Ovary (tissue), 10 donors: ENCODE measurements at places on chromosomes 7 and 10. TPM values are rescaled to one million over a fixed set of nuclear protein-coding genes. Genes with fewer than 3 reads are reported as not detected.

CUBN gene
- total RNA-seq: 3.5 TPM

DNA sequence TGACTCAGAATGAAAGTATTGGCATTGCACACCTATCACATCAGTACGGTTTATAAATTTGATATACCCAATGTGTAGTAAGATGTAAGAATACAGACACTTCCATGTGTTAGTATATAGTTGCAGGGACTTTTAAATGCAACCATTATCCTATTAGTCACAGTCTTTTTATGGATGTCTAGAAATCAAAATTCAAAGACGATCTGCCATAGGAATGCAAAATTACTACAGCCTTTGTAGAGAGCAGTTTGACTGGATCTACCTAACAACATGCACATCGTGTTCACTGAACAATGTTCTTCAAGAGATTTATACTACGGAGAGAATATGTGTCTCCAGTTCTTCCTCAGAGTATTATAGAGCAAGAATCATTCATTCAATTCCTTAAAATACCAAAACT, 317.3 kb upstream of the HGF start:
- no peaks in the 10 kb centered on the region for H3K27me3 ChIP-seq
- no peaks in the 10 kb centered on the region for H3K36me3 ChIP-seq
- no peak for DNase-seq

GRCh38 chr7:94374721-94375566, 19.8 kb upstream of the COL1A2 start:
- no peaks in the 10 kb centered on the region for H3K27me3 ChIP-seq
- H3K4me1 ChIP-seq: peaks cover 20% of the 10 kb centered on the region
- no peaks in the 10 kb centered on the region for H3K36me3 ChIP-seq
- peak; percentile 61 for DNase-seq
- no peak overlapping the region for H3K4me3 ChIP-seq

DNA sequence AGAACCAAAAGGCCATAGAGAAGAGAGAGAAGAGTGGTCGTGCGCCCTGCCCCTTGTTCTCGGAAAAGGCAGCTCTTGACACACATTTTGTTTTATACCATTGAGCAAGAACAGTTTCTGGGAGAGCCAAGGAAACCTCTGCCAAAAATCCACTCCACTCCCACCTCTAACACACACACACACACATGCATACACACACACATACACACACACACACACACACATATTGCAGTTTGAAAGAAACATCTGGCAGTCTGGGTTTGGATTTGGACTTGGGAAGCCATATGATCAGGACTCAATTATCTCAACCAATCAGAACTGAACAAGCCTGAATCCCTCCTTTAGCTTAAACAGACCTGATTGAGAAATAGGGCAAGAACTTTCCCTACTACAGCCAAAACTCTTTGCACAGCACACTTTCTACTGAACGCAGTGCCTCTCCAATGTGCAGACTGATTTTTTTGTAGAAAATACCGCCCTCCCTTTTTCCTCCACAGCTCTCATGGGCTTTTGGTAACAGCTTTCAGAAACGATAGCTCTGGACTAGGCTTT, 484.0 kb upstream of the ZWINT start:
- no peak overlapping the region for H3K27ac ChIP-seq
- no peak for DNase-seq
- no peak overlapping the region for H3K4me3 ChIP-seq
- H3K36me3 ChIP-seq: no peaks in the 10 kb centered on the region
- H3K27me3 ChIP-seq: no peaks in the 10 kb centered on the region

GPR26 gene
- not detected for total RNA-seq

SEC61A2 gene
- 10.6 TPM for total RNA-seq

DNA sequence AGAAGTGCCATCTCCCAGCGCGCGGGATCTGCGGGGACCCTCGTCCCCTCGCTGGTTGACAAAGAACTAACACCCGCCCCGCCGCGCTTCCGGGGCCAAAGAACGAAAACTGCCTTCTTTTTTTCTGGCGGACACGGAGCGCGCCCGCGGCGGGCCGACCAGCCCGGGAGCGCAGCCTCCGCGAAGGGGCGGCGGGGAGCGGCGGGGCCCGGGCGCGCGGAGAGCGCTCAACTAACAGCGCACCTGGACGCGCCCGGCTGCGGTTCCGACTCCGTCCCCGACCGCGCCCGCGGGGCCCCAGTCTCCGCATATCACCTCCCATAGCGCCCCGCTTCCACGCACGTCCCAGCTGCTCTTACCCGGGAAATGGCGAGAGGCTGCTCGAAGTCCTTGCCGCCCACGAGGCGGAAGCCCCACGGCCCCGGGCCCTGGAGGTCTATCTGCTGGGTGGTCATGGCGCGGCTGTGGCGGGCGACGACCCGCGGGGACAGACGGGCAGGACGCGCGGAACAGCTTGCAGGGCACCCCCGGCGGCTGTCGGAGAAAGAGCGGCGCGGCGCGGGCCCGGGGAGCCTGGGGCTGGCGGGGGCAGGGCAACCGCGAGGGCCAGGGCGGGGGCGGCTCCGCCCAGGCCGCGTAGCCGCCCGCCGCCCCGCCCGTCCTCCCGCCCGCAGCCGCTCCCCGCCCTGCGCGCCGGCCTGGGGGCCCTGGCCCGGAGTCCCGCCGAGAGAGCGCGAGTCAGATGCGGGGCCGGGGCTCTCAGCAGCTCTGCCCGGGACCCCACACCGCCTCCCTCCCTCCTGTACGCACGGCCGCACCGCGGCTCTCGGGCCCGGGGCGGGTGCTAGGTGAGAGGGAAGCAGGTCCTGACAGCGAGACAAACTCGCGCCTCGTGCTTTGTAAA, at the start of gene PDLIM1:
Gene PDLIM1 (minus strand): TSS at position 543 of the 904 bp plus-strand sequence. CDS start 88 bp downstream, at position 455.
- DNase-seq: peak; percentile 42
- H3K36me3 ChIP-seq: no peaks in the 10 kb centered on the region
- peak within 1 kb of the TSS; percentile 89 for H3K4me3 ChIP-seq
- H3K4me1 ChIP-seq: no peaks in the 10 kb centered on the region

CHN2 gene
- total RNA-seq: 19.7 TPM

GRCh38 chr7:44276571-44277221, 48.7 kb downstream of the CAMK2B start:
- H3K36me3 ChIP-seq: no peaks in the 10 kb centered on the region
- H3K4me3 ChIP-seq: no peak overlapping the region
- H3K27me3 ChIP-seq: no peaks in the 10 kb centered on the region
- H3K27ac ChIP-seq: no peak overlapping the region
- H3K4me1 ChIP-seq: no peaks in the 10 kb centered on the region

- H3K27me3 ChIP-seq: no peaks in the 10 kb centered on the region
- H3K27ac ChIP-seq: no peak overlapping the region
- no peaks in the 10 kb centered on the region for H3K36me3 ChIP-seq
Measured at GRCh38 chr10:60970526-60970925, 26.5 kb upstream of the RHOBTB1 start.

ADK gene
- total RNA-seq: 18.4 TPM

DOCK1 gene
- 55.2 TPM for total RNA-seq

DNA sequence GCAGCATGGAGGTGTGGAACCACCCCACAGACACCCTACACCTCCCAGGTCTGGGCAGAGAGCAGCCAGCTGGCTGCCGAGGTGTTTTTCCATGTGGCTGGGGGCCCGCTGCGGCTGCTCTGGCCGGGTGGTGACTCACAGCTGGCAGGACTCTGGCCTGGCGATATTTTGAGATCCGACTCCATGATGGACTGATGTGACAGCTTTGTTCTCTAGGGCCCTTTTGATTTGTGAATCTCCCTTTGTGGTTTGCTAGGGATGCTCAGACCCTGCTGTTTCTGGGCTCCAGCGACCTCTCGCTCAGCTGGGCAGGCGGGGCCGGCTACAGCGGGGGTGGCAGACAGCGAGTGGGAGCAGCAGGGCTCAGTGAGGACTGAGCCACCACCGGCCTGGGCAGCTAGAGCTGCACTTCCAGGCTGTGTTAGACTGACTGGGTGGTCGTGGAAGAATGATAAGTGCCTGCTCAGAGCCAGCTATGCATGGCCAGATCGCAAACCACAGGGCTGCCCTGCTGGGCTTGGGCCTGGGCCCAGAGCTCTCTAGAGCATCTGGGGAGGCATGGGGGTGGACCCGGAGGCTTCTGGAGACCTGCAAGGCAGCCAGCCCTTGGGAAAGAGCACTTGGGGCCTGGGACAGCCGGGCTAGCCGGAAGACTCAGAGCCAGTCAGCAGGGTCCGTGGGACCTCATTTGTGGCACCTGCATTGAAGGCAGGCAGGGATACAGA, 46.2 kb upstream of the GDF10 start:
- H3K36me3 ChIP-seq: no peaks in the 10 kb centered on the region
- H3K4me1 ChIP-seq: no peaks in the 10 kb centered on the region
- H3K27me3 ChIP-seq: no peaks in the 10 kb centered on the region
- no peak overlapping the region for H3K27ac ChIP-seq
- H3K4me3 ChIP-seq: no peak overlapping the region

LRRN3 gene
- 5.3 TPM for total RNA-seq

CYP2E1 gene
- 4.6 TPM for total RNA-seq

WIPF3 gene
- total RNA-seq: 84.8 TPM

RASSF4 gene
- 5.9 TPM for total RNA-seq

DNA sequence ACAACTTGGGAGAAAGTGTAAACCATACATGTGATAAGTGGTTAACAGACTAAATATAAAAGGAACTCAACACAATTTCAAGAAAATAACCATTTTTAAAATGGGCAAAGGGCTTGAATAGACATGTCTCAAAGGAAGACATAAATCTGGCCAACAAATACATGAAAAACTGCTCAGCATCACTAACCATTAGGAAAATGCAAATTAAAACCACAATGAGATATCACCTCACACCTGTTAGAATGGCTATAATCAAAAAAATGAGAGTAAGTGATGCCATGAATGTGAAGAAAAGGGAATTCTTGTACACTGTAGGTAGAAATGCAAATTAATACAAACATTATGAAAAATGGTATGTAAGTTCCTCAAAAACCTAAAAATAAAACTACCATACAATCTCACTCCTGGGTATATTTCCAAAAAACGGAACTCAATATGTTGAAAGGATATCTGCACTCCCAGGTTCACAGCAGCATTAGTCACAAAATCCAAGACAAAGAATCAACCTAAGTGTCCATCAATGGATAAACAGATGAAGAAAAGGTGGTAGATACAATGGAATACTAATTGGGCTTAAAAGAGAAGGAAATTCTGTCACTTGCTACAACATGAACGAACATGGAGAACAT, 5.6 kb downstream of the SNX13 start:
- no peak for DNase-seq
- no peaks in the 10 kb centered on the region for H3K27me3 ChIP-seq
- H3K27ac ChIP-seq: no peak overlapping the region
- peaks cover 4% of the 10 kb centered on the region for H3K4me1 ChIP-seq
- H3K36me3 ChIP-seq: no peaks in the 10 kb centered on the region
- H3K4me3 ChIP-seq: no peak overlapping the region

DNA sequence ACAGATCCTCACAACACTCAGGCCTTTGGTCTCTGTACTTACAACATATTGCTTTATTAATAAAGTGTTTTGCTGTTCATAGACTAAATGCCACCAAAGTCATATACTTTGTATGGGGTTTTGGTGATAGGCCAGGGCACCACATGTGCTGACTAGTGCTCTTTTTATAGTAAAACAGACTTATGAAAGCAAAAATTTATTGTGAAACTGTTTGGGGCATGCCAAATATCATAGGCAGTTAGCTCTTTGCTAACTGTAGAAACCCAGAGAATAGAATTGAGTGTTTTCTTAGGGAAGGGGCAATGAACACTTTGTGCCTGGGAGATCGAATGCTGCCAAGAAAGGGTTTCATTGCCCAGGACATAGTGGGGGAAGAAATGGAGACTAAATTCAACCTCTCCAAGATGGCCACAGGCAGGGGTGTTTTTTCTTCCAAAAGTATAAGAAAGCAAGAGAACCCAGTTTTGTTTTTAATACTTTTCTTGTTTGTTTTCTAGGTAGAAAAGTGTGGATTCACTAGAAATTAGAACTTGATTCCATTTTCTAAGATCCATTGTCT, 142.7 kb downstream of the TRIL start:
- no peak overlapping the region for H3K27ac ChIP-seq
- no peak for DNase-seq
- peaks cover 1% of the 10 kb centered on the region for H3K4me1 ChIP-seq
- no peak overlapping the region for H3K4me3 ChIP-seq
- H3K36me3 ChIP-seq: no peaks in the 10 kb centered on the region

- no peaks in the 10 kb centered on the region for H3K27me3 ChIP-seq
- H3K4me1 ChIP-seq: peaks cover 16% of the 10 kb centered on the region
- H3K4me3 ChIP-seq: no peak overlapping the region
- no peaks in the 10 kb centered on the region for H3K36me3 ChIP-seq
Measured at GRCh38 chr10:11243425-11244222, 226.0 kb downstream of the CELF2 start.
